ENCODE measurements at places on chromosomes 3 and 15. TPM values are rescaled to one million over a fixed set of nuclear protein-coding genes. Genes with fewer than 3 reads are reported as not detected.

SH3GL3 gene
- total RNA-seq: not detected

DNA sequence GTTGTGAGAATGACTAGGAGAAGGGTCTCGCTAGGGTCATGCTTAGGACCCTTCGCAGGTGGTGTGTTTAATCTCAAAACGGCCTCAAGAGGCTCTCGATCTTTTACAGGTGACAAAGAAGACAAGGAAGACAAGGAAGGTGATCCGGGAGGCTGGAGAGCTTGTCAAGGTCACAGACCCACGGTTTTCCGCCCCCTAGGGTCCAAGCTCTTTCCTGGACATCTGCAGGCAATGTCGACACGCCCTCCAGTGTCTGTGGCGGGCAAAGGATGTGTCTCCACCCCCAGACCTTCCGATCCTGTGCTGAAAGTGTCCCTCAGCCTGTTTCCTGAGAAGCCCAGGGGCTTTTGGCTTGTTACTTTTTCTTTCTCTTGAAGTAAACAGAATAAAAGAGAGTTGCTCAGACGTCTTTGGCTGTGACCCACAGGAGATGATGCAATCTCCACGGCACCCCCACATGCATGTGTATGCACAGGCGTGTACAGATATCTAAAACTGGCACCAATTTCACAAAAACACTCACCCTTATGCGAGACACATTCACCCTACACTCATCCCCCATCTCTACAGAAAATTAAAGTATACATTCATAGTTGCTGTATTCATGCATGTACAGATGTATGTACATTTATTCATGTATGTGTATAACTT lies 108.8 kb downstream of the KLF13 start:
- peak; percentile 88 for DNase-seq

NPAP1 gene
- not detected for total RNA-seq

DNA sequence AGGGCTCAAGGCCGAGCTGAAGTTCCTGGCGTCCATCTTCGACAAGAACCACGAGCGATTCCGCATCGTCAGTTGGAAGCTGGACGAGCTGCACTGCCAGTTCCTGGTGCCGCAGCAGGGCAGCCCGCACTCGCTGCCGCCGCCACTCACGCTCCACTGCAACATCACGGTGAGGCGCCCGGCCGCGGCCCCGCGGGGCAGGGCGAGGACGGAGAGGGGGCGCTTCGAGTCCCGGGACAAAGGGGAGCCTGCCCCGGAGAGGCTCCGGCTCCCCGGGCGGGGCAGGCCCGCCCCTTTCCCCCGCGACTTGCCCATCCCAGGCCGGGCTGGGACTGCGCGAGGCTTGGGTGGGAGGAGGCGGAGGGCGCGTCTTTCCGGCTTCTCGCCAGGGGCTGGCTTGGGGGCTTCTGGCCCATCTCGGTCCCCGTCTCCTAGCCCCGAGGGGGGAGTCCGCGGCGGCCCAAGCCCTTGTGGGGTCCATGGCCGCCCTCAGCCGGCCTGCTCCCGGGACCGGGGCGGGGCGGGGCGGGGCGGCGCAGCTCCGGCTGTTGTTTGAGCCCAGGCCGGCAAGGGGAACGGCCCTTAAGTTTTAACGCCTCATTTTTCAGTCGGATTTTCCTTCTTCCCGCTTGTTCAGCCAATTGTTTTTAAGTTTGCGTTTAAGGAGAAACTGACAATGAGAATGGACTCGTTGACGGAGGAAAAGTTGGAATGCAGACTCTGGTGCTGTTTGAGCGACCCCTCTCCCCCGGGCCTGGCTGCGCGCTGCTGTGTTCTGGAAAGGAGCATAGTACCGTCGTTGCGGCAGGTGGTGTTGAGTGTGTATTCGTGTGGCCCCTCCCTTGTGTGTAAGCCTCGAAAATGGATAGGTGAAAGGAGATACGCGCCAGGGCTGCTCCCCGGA lies 683 bp downstream of the UBE2Q2 start:
- peak; percentile 70 for DNase-seq

- DNase-seq: no peak
These were observed 8.2 kb downstream of the AP3S2 start for GRCh38 chr15:89885611-89886010.

LRRC2 gene
- total RNA-seq: 1.6 TPM

DNA sequence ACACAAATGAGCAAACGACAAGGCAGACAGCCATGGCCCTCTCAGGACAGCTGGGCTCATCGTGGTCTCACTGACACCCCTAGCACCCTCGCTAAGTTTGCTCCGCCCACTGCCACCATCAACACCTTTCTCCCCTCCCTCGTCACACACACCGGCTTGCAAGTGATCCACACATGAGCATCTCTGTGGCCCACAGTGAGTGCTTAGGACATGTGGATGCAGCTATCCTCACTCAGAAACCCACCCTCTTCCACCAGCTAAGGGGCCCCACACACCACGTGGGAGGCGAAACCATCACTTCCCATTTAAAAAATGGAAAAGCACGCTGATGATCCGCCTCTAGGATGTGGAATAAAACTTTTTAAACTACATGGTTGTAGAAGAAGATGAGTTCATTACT lies 105.6 kb downstream of the OCA2 start:
- DNase-seq: no peak

DNA sequence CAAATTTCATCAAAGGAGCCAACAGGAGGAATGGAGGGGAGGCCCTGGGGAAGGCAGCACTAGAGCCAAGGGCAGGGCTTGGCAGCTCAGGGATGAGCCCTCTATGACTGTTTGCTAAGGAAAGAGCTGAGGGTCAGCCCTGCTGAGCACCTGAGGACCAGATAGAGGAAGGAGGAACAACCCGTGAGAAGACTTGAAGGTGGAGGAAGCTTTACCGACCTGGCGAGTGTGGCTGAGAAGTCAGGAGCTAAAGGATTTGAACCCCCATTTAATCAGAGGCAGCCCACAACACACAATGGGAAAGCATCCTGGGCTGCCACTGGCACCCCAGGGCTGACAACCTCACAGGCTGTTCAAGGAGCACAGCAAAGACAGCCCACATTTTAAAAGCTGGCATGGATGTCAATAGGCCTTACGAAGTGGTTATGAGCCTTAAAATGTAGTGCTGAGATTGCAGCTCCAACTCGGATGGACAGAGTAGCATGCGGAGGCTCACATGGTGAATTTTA lies 20.7 kb upstream of the LRRC2 start:
- no peak for DNase-seq

DNA sequence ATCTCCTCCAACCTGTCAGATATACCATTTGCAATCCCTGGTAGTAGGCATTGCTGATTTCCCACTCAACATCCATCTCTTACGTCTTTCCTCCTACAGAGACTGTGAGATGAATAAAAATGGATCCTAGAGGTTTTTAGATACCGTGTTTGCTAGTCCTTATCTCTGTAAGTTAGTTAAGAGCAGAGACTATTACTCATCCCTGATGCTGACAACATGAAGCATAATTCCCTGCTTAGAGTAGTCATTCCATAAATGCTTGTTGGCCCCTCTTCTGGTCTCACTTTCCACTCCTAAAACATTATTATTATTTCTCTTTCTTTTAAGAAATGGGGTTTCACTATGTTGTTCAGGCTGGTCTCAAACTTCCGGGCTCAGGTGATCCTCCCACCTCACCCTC lies 136.2 kb downstream of the RTP4 start:
- DNase-seq: no peak

- no peak for DNase-seq
These were observed 259.2 kb downstream of the NEK10 start for GRCh38 chr3:27110020-27110419.

SERPINI2 gene
- not detected for total RNA-seq

DNA sequence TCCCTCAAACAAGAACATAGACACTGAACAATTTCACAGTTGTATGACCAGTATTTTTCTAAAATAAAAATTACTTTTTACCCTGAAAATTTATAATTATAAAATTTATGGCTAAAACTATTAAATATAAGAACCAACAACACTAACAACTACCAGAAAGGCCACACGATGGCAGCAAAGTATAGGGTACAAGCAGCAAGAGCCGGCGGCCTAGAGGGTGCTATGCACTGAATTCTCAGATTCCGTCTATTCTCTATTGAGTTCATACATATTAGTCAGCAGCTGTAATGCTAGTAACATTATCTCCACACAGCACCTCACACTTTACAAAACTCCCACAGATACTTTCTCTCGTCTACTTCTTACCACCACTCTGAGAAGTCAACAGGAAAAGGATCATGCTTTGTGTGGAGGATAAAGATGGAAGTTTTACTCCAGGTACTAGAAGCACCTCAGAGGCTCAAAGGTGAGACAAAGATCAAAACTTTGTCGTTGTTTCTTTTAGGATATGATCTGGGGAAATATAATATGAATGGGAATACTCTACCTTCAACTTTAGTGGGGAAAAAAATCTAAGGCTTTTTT lies 160.5 kb downstream of the FGF12 start:
- peak; percentile 54 for DNase-seq

GRCh38 chr3:46299608-46300460 lies 54.1 kb upstream of the CCR2 start:
- DNase-seq: no peak

GRCh38 chr3:157160658-157161424 lies 894 bp upstream of the CCNL1 start:
- DNase-seq: peak; percentile 89

LYZL4 gene
- total RNA-seq: not detected

DNA sequence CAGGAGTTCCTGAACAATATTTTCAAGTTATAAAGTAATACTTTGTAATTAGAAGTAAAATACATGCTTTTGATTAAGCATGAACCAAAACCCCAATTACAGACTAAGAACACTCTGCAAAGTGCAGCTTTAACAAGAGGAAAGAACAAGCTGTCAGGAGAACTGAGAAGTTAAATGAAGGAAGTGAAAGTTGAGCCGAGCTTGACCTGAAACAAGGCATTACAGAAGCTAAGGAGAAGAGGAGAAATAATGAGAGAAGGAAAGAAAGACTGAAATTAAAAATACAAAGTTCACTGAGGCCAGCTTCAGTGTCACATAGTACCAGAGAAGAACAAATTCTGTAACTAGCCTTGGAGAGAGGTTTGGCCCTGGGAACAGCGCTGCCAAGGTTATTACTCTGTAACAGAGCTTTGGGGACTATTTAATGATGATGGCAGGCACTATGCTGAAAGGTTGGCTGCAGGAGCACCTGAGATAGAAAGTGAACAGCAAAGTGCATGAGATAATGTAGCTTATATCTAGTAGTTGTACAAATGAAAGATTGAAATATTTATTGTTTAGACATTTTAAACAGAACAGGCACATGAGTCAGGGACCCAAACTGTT lies 241.9 kb upstream of the PEX5L start:
- no peak for DNase-seq

DAZL gene
- total RNA-seq: not detected

FANCD2OS gene
- not detected for total RNA-seq

DNA sequence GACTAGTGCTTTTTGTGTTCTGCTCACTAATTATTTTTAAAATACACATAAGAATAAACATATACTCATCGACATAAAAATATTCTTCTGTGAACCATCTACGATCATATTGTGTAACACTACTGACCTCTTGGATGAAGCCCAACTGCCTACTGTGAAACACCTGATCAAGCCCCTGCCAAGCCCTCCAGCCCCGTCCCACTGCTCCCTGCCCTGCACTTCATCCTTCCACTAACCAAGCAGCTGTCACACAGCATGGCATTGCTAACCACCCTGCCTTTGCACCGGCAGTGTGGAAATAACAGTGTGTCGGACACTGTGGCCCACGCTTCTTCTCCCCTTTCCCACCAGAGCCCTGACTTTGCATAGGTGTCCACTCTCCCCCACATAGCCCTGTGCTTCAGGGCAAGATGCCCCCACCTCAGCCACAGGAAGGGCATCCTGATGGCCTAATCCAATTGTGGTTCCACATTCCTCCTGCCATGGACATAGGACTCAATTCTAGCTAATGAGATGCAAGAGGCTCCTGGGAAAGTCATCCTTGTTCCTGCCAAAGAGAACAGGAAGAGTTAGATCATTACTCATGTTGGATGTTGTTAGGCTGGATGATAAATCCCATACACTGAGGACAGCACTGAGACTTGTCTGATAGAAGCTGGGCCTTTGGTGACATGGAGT lies 35.0 kb upstream of the ARID3B start:
- DNase-seq: no peak

GRCh38 chr3:52172262-52172757 lies 18.1 kb upstream of the POC1A start:
- no peak for DNase-seq

SEMA6D gene
- 44.1 TPM for total RNA-seq

DNA sequence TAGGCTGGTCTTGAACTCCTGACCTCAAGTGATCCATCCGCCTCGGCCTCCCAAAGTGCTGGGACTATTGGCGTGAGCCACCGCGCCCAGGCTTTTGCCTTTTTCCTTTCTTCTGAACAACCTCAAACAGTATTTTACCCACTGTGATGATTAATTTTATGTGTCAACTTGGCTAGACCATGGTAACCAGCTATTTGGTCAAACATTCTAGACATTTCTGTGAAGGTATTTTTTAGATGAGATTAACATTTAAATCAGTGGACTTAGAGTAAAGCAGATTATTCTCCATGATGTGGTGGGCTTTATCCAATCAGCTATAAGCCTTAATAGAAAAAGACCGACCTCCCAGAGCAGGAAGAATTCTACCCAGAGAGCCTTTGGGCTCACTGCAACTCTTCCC lies 6.0 kb downstream of the SPATA12 start:
- DNase-seq: no peak

DNA sequence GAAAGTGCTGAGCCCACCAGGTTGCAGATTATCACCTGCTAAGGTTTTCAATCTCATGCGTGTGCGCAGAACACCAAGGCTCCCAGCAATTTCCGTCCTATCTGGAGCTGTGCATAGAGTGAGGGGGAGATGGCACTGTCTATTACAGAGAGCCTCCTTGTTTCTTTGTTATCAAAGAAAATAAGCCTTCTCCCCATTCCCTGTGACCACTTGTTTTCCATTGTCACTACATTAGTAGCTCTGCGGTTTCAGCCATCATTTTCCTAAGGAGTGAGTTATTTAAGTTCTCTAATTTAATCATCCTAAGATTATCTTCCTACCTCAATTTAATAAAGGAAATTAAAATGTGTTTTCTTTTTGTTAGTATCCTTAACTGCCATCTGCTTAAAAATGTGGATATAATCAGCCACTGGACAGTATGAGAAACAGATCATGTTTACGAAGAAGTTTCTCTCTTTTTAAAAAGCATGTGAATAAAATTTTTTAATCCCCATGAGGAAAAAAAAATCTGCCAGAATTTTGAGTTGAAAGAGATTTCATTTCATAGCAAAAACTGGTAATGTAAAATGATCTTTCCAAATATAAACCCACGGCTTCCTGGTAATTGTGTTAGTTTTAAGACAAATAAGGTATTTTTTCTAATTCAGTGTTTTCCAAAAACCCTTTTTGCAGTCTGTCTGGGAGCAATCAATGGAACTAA lies 172.3 kb upstream of the UBE2E1 start:
- no peak for DNase-seq

LRTM1 gene
- total RNA-seq: not detected

- no peak for DNase-seq
These were observed 51.6 kb upstream of the SRGAP3 start for GRCh38 chr3:9301091-9301490.

SKOR1 gene
- total RNA-seq: 0.27 TPM

BSN gene
- total RNA-seq: not detected

- DNase-seq: no peak
These were observed 7.3 kb downstream of the TRA2B start for GRCh38 chr3:185930393-185931107.

LSMEM2 gene
- not detected for total RNA-seq

- no peak for DNase-seq
These were observed 102.6 kb downstream of the EFL1 start for GRCh38 chr15:82159922-82160321.

Data from transverse colon (tissue), 4 donors.